ENCODE measurements at places on chromosomes 16 and 17.

- DNase-seq: no peak
Observed at GRCh38 chr16:54939510-54940278, 9.0 kb downstream of the IRX5 start.

- no peak for DNase-seq
Observed at GRCh38 chr16:16169615-16170014, 53.7 kb downstream of the ABCC6 start.

DNA sequence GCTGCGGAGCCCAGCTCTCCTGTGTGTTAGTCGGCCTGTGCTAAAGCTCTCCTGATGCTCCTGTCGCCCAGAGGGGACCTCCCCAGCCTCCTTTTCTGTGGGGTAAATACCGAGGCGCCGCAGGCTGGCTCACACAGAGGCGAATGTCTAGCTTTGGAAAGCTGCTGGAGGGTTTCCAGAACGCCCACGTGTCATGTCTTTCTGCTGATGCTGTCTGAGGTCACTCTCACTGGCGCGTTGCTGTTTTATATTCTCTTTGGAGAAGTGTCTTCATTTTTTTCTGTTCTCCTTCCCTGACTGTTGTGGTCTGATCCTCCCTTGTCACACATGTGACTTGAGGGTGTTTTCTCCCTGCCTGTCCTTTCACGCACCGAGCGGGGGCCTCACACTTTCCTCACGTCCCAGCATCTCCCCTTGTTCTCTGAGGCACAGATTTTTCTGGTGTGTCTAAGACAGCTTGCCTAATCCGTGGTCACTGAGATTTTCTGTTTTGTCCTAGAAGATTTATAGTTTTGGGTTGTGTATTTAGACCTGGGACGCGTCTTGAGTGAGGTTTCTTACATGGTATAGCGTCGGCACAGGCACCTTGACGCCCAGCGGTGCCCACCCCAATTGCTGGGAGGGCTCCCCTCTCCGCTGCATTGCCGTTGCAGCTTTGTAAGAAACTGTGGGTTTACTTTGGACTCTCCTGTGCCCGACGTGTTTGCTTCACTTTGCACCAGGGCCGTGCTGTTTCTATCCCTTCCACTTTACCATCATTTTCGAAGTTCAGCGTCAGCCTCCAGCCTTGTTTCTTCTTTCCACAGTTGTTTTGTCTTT is 92.1 kb upstream of the ZNF750 start:
- no peak for DNase-seq

DNA sequence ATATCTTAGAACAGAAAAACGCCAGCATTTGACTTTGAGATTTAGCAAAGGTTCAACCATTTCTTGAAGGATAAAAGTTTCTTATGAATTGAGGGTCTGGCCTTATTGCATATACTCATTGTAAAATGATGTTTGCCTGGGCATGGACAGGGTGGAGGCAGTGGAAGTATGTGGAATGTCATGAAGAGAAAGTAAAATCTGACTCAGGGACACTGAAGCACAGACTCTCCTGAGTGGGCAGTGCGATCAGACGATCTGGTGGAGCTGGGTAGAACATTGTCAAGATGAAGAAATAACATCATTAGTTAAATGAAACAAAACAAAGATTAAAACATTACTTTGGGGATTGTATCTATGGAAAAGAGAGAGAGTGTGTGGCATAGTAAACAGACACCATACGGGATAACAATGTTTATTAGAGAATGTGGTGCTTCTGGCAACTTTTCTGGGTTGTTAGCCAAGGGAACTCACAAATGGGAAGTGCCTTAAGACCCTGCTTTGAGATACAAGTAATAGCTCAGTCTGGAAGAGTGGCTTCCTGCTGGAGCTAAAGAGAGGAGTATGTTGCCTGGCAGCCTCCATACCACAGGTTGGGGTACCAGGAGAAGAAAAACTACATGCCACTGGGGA is 4.4 kb downstream of the MAP3K3 start:
- DNase-seq: no peak
